ENCODE measurements at places on chromosomes 7 and 10.

GRCh38 chr7:157573244-157573643, 236.4 kb downstream of the DNAJB6 start:
- no peak for DNase-seq

- DNase-seq, result no peak
These were observed 1.3 kb downstream of the EGR2 start for GRCh38 chr10:62814756-62815380.

DNA sequence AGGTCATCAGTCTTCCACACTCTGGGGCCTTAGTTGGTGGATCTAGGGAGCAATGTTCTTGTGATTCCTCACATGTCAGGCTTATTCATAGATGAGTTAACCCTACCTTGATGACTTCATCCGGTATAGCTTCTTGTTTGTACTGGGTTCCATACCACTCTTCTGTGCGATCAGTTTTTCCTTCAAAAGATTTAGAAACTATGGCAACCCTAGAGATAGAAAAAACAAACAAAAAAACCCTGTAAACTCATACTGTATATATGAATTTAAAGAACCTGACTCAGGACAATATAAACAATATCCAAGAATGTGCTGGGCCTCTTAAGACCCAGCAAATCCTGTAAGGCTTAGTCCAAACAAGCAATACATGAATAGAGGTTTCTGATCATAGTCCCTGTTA, 83.5 kb downstream of the IDE start:
- DNase-seq, result no peak

DNA sequence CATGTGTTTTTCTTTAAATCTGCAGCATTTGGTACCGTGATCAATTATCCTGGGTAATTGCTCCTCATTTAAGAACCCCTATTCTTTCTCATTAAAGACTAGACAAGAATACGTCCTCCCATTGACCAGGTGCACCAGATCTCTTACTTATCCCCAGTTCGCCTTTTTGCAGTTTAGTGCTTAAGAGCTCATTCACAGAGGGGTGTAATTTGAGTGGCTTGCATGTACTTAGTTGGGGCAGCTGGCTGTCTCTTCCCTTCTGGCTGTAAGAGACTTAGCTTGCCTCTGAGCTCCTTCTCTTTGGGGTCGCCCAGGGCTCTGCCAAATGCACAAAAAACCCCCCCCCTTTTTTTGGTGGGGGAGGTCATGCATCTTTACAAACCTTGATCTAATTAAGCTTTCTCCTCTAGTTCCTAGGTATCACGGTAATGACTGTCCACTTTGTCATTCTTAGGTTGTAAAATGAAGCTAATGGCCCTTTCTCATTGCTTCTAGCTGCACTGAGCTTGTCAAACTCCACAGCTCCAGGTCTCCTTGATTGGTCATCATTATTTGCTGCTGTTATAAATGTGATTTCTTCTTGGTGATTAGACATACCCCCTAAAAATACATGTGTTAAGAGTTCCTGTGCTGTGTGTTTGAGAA, 26.3 kb downstream of the GAD2 start:
- no peak for DNase-seq

GRCh38 chr10:97483921-97484320, 14.3 kb downstream of the MMS19 start:
- DNase-seq, result no peak

DNA sequence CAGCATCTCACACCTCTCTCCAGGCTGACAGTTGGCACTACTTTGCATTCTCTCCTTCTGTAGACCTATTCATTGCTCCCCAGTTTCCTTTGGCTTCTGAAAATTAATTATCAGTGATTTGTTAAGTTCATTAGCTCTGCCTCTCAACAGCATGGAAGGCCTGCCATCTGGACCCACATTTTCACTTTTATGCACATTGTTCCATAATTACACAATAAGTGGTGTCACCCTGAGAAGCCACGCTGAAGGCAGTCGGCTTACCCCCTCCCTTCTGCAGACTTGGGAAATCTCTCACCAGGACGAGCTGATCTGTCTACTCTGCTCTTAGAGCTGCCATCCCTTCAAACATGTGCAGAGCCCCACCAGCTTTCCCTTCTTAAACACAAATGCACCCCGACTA, 64.7 kb downstream of the SLIT1 start:
- no peak for DNase-seq

- DNase-seq, result no peak
These were observed 77.1 kb downstream of the CREM start for GRCh38 chr10:35203745-35204144.

GRCh38 chr10:5945190-5945509, 32.2 kb downstream of the IL15RA start:
- DNase-seq, result no peak

DNA sequence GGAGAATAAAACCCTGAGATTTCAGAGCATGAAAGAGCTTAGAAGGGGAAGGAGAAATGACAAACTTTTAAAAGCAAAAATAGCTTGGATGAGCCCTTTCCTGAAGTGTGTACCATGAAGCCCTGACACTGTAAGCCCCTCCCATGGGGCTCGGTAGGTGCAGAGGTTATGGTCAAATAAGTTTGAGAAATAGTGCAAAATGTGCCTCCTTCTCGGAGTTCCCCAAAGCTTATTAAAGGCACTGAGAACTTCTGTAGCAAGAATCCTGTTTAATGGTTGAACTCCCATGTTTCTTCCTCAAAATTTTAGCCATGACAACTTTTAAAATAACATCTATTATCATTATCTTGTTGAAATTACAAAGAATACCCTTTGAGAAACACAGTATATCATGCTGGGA, 10.5 kb upstream of the HYCC1 start:
- DNase-seq, result no peak

DNA sequence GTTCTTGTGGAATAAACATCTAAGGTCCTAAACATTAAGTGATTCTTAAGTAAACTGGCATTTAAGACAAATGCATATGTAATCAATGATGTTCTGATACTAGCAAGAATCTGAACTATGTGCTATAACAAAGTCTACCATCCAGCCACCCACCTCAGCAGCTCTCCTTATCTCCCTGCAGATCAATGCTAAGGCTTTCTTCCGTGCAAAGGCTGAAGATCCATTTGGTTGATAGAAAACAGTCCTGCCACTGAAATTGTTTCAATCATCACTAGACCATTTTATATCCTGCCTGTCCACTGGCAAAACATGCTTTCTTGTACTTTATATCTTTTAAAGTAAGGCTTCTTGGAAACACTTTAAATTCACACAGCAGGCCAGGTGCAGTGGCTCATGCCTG, 6.3 kb upstream of the SMKR1 start:
- DNase-seq, result no peak

- no peak for DNase-seq
These were observed 322 bp upstream of the RAMP3 start for GRCh38 chr7:45157286-45157652.

DNA sequence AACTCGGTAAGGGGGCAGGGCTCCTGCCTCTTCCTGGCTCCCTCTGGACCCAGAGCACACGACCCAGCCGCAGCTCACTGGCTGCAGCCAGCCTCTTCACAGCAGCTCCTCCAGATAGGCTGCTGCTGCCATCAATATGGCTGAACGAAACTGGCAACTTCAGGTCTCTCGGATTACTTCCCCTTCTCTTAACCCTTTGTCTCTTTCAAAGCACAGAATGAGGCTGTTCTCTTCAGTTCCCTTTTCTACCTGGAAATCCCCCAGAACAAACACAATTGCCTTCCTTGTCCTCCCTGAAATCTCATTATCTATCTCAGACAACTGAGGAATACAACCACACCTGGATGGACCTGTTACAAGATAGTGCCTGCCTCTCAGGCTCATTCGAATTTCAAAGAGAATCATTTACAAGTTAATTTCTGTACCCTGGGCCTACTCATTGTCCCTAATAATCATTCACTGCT, 193.4 kb upstream of the MBL2 start:
- DNase-seq, result no peak

- no peak for DNase-seq
These were observed 822 bp downstream of the SAMD9L start for GRCh38 chr7:93147363-93147762.

DNA sequence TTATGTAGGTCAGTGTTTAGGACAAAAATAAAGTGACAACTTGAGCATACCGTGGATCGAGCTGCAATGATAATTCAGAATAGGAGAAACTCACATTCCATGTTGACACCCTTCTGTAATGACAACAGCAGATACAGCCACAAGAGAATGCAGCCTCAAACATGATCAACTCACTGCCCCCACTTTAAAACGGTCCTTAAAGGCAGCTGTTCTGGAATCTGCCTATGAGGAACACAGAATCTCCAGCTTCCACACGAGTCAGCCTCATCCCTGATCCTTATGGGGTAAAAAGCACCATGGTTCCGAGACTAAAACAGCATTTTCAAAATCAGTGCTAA, 32.5 kb upstream of the DAGLB start:
- DNase-seq, result no peak

GRCh38 chr7:47724335-47724982, 142.5 kb upstream of the TNS3 start:
- DNase-seq, result no peak

DNA sequence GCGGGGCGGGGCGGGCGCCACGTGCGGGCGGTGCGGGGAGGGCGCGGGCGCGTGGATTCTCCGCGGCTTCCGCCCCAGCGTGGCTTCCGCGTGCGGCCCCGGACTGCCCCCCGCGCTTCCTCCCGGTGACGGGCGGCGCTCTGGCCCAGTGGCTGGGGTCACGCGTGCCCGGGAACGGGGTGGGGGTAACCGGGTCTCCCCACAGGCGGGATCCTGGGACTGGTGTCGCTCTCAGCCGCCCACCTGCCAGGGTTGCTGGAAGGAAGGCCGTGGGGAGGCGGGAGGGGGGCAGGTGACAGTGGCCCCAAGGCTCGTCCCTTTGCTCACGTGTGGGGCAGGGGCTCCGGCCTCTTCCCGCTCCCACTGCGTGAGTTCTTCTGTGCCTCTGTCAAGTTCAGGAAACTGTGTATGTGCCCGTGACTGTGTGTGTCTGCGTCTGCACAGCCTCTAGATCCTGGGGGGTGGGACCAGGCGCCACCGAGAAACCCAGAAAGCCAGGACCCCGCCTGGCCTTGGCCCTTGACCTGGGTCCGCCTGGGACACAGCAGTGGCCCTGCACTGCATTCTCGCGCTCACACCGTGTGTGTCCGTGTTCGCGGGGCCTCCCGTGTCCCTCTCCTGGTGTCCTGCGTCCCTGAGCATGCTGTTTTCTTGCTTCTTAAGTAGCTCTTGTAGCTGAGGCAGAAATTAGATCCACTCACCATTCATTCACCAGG, 919 bp downstream of the MAFK start:
- peak; percentile 83 for DNase-seq

GRCh38 chr10:117621196-117621595, 78.7 kb downstream of the EMX2 start:
- no peak for DNase-seq

DNA sequence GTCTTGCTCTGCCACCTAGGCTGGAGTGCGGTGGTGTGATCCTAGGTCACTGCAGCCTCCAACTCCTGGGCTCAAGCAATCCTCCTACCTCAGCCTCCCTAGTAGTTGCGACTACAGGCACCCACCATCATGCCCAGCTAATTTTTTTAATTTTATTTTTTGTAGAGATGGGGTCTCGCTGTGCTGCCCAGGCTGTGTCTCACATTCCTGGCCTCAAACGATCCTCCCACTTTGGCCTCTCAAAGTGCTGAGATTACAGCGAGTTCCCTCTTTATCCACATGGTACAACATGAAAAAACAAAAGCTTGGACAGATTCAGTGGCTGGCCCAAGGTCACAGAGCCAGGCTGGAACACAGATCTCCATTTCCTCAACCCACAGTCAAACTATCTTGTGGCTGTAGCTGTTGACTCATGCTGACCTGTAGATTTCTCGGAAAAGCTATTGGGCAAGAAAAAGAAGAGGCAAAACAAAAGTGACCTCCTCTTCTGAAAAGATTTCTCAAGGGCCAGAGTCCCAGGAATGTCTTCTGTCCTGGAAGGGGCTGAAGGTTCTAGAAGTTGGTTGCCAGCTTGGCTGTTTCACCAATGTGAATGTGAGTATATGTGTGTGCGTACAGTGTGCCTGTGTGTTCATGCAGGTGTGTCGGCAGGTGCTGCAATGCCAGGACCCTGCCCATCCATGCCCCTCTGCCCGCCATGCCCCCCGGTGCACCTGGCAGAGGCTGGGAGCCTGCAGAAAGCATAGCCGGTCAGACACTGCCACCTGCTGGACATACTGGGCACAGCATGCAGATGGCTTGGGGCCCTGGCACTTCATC, 28.4 kb downstream of the TMEM130 start:
- peak; percentile 75 for DNase-seq

GRCh38 chr10:86046845-86047460, 319.6 kb downstream of the GRID1 start:
- no peak for DNase-seq

- DNase-seq, result peak; percentile 5
These were observed 616.9 kb downstream of the PTPRN2 start for GRCh38 chr7:157970744-157971143.

GRCh38 chr7:48366096-48366495, 194.8 kb downstream of the ABCA13 start:
- DNase-seq, result no peak

- no peak for DNase-seq
These were observed 126.1 kb downstream of the TNS3 start for GRCh38 chr7:47455872-47456185.

DNA sequence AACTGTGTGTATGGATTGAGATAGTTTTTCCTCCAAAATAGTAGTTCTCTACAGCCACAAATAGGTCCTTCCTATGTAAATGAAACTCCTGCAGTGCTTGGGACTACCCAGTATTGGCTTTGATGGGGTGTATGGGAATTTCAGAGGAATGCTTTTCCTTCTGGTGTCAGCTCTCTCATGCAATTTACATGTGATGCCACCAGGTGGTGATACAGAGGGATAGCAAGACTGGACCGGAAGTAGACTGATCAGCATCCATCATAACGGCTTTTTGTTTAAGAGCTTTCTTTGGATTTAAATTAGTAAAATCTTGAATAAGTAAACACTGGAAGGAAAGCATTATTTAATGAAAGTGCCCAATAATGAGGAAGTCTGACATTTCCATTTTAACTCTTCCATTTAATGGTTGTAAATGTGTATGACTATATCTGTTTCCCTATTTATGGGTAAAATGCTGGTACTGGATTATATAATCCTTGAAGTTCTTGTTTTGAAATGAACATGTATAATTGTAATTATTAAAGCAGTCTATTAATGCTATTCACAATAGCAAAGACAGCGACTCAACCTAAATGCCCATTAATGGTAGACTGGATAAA, 22.7 kb downstream of the DYNC1I1 start:
- DNase-seq, result no peak

DNA sequence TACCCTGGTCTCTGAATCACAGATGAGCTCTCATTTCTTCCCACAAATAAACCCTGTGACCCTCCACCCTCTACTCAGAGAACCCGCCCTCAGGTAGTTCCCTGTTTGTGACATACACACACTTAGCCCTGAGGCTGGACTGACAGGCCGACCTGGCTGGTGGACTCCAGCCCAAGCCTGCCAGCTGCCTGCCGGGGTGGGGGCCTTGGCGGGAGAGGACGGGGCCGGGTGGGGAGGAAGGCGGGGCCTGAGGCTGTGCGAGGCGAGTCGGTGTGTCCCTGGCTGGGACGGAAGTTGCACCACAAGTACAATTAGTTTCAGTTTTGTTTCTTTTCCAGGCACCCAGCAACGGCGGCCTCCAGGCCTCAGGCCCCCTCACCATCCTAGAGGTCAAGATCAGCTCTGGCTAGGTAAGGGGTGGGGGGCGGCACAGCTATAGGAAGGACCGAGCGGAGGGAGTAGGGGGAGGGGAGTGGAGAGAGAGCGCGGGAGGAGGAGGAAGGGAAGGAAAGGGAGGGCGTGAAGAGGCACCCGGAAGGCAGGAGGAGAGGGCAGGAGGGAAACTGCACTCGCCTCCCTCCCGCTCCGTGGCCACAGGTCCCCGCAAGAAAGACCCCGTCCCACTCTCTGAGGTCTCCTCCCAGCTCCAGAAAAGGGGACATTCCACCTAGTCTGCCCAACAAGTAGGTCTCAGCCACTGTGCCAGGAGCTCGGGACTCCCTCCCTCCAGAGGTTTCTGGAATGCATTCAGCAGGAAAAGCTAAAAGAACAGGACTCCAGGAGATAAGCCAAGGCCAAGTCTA, at the start of gene TRIM56:
Gene TRIM56, plus strand, starts transcription at position 320 of the 803 bp plus-strand sequence. CDS start 1,832 bp downstream, outside the sequence.
- DNase-seq, result peak; percentile 94

All from suprapubic skin (tissue), 4 donors.